ENCODE measurements at places on chromosomes 12 and 14.

GRCh38 chr12:15796493-15797141 lies 7.4 kb upstream of the EPS8 start:
- DNase-seq = no peak

DNA sequence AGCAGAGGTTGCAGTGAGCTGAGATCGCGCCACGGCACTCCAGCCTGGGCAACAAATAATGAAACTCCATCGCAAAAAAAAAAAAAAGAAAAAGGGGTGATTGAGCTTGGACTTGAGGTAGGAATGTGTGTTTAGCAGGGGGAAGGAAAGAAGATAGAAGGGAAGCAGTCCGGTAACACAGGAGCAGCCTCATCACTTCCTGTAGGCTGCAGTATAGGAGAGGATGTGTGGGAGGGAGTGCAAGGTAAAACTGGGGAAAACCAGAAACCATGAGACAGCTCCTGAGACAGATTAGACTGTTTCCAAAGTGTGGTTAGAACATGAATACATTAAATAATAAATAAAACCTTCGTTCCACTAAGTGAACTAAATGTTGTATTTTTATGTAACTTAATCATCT lies 49.2 kb downstream of the FGD4 start:
- DNase-seq = no peak

DNA sequence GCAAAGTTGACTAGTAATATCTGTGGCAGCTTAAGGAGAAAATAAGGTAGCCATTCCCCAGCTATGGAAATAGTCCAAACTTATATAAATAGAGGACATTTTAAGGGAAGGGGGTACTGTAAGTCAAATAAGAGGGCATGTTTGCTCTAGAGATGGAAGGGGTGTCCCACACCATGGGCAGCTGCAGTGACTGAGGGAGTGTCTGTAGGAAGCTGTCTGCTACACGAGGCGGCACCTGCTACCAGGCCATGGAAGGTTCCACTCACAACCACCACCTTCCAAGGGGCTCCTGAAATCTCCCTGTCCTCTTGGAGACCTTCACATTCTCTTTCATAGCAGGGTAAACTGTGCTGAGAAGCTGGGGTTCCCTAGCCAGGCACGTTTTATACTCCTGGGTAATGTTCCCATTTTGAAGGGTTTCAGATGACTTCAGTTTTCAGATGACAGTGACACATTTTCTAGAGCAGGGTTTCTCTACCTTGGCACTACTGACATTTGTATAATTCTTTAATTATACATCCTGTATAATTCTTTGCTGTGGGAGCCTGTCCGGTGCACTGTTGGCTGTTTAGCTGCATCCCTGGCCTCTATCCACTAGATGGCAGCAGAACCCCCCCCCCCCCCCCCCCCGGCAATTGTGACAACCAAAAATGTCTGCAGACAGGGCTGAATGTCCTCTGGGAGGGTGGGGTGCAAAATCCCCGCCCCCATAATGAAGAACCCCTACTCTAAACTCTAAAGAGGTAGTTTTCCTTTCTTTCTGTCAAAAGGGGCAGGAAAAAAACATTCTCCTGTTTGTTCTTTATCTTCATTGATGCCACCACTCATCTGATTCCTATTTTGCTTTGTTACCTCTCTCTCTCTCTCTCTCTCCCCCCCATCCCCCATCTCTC lies 11.6 kb upstream of the SMCO2 start:
- no peak for DNase-seq

GRCh38 chr12:124898200-124898922 lies 16.1 kb downstream of the UBC start:
- DNase-seq = no peak

DNA sequence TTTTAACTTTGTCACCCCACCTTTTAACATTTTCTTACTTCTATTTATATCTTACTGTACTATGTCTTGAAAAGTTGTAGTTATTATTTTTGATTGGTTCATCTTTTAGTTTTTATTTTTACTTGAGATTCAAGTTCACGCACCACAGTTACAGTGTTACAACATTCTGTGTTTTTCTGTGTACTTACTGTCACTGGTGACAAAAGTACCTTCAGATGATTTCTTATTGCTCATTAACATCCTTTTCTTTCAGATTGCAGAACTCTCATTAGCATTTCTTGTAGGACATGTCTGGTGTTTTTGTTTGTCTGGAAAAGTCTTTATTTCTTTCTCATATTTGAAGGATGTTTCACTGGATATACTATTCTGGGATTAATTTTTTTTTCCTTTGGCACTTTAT lies 289.9 kb downstream of the BCAT1 start:
- no peak for DNase-seq

DNA sequence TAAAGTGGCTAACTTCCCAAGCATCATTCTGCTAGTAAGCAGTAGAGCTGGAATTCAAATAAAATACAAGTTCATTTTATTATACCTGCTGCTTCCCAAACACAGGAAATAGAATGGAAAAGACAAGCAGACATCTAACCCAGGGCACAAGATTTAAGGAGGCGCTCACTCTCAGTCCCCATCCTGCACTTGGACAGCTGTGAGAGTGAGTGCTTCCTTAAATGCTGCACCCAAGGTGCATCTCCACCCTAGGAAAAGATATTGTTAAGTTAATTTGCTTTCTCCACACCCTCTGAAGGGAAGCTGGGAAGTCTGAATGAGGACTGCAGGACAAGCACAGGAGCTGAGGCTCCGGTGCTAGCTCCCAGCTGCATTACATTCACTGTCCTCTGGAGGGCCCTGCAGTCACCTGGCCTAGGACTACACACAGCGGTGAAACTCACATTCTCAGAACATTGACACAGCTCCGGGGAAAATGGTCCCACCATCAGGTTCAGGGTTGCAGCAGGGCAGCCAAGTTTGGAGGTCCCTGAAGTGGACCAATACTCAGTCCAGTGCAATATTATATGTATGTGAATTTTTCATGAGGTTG lies 14.2 kb downstream of the HEBP1 start:
- DNase-seq = no peak

GRCh38 chr12:131795064-131795463 lies 33.1 kb upstream of the MMP17 start:
- no peak for DNase-seq

DNA sequence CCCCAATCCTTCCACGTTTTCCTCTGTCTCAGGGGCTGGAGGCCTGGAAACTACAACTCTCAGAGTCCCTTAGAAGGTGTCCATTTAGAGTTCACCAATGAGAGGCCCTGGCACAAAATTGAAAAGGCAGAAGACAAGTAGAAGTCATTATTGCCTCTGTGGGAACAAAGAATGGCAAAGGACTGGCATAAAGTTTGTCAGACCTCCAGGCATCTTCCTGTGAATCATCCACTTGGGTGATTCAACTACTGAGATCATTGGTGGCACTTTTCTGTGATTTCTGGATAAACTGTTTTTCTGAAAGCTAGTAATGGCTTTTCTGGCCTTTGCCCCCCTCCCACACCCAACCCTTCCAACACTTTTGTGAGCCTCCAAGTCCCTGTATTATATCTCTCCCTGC lies 42.6 kb upstream of the C12orf42 start:
- no peak for DNase-seq

DNA sequence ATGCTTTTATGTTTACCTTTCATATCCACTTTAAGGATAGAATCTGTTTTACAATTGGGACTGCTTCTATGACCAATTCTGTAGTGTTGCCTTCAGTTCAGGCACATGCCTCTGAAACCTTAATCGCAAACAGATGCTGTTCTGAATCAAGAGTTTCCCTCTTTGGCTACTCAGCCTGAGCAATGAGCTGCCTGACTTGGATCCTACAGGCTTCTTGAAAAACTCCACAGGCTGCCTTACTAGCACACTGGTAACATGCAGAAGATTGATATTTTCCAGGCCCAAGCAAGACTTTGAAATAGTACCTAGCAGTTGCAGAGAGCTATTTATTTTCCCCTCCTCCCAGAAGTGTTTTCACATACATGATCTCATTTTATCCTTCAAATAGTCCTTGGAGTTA lies 34.8 kb upstream of the PMCH start:
- no peak for DNase-seq

DNA sequence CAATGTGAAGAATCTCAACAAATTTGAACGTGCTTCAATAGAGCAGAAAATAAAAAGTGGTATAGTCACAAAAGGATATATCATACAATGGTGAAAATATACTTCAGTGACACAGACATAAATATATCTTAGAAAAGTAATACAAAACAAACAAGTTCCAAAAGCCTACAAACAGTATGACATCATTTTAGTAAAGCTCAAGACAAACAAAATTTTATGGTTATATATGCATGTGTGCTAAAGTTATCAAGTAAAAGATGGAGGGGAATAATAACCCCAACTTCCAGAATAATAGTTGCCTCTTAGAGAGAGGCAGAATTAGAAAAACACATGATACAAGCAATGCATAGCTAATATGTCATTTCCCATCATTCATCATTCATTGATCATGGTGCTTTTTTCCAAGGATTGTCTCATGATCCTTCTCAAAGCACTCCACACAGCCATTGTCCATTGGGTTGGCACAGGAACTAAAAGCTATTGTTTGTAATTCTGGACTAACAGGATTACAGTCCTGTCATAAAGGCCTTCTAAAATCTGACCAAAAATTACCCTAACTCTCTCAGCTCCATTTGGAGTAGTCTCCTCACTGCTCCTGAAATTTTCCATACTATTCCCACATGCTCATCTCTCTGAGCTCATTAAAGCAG lies 59.5 kb downstream of the IFNG-AS1 start:
- DNase-seq = no peak

DNA sequence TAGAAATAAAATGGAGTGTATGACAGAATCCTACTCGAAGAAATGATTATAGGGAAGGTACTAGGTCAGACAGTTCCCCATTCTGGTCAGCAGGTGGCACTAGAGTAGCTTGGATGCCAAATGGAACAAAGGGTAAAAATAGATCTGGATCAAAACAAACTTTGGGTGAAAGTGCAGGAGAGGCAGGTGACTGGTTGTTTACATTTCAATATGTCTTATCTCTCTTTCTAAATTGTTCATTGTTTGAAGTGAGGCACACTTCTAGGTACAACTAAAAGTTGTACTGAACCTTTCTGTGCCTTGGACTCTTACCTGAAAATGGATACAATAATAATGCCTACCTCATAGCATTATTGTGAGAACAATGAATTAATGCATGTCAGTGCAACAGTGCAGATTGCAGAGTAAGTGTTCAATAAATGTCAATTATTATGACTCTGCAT lies 62.0 kb upstream of the OSBPL8 start:
- DNase-seq = no peak

GRCh38 chr14:63745858-63746425 lies 18.1 kb upstream of the SGPP1 start:
- DNase-seq = peak; percentile 30

DNA sequence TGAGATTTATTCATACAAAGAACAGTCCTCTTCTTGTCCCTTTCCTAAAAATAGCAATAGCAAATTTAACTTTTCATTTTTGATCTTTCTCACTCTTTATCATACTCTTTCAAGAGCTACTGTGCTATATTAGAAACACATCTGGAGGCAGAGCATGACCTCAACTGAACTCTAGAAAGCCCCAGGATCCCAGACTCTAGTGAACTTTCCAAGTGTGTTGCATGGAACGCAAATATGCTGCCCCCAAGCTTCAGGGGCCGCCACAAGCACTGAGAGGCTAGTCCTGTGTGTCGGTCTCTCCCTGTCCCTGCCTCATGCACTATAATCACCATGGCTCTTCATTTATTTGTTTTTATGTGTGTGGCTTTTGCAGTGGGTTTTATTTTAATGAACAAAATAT lies 38.7 kb upstream of the ZNF641 start:
- no peak for DNase-seq

- DNase-seq = no peak
Measured at GRCh38 chr12:105445249-105445648, 114.8 kb downstream of the C12orf75 start.

- DNase-seq = no peak
Measured at GRCh38 chr14:32381869-32382268, 52.8 kb downstream of the AKAP6 start.

GRCh38 chr12:60437297-60437696 lies 841.5 kb downstream of the SLC16A7 start:
- no peak for DNase-seq

GRCh38 chr14:49480053-49480760 lies 106.0 kb downstream of the RPS29 start:
- no peak for DNase-seq

- DNase-seq = no peak
Measured at GRCh38 chr14:105430565-105430964, 10.9 kb downstream of the MTA1 start.

DNA sequence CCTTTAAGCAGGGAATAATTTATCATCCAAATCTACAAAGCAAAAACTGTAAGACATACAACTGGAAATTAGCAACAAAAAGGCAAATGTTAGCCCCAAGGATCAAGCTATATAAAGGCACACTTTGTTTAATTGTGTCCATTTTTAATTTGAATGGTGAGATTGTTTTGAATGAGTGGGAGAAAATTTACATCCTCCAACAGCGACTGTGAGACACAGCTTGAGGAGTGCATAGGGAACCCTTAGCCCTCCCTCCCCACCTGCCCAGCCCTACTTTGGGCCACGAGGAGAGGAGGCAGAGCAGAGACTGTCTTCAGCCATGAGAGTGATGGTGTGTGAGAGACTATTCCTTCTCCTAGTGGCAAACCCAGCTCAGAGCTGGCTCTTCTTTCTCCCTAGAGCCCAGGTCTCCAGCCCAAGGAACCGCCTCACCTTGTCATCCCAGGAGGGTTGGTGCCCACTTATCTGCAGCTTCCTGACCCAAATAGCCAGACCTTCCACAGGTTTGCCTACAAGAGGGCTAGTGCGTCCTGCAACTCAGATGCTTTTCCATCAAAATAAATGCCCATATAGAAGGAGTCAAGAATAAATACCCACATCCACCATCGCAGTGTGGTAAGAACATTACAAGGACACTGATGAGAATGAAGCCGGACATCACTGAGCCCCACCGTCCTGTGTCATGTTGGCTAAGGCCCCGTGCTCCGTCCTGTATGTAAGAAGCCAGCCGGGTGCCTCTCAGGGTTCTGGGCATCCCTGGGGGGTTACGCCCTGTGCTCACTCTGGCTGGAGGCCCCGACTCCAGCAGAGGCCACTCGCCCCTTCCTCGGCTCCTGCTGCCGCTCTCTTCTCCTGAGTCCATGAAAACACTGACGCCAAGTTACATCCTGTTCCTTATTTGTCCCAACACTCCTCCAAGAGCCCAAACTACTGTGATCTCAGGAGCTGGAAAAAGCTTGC lies 36.4 kb upstream of the C14orf180 start:
- DNase-seq = no peak

DNA sequence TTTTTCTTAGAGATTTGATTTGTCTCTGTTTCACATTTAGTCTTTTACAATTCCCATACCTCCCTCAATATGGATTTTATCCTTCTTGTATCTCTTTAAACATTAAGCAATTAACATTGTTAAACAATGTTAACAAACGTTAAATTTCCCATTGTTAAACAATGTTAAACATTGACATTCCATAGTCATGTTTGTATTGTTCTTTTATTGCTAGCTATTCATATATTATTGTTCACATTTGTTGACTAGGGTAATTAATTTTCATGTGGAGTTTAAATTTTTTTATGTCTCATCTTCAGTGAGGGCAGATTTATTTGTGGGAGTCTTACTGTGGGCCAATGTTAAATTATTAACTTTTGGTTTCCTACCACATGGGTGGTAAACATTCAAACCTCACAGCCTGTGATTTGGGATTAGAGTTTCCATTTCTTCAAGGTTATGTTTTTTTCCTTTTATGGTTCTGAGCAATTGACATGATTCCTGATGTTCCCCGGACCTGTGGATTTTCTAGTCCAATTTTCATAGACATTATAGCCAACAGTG lies 294.3 kb downstream of the ALG10B start:
- DNase-seq = no peak
